Stimulated activated CD8-positive, alpha-beta memory T cell treated with anti-CD3 and anti-CD28 coated beads, Interleukin-2, amount 100 ng/mL, for 1 hour (primary cell): ENCODE measurements at places on chromosomes 1 and 21.
A peak's percentile ranks its signal among the peaks of the same experiment; 100 is the strongest.

DNA sequence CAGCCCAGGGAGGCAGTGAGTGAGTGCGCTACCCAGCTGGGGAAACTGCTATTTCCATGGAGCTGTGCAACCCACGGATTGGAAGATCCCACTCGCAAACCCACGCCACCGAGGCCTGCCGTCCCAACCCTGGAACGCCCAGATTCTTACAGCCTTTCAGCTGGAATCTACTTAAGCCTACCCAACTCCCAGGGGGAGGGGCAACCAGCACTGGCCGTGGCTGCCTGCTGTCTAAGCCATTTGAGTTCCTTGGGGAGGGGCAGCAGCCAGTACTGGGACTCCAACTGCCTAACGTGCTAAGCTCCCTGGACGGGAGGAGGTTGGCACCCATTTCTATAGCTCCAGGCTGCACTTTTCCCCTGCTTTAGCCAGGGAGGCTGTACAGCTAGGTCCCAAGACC is 27.1 kb upstream of the ZNF669 start:
- DNase-seq, result no peak

DNA sequence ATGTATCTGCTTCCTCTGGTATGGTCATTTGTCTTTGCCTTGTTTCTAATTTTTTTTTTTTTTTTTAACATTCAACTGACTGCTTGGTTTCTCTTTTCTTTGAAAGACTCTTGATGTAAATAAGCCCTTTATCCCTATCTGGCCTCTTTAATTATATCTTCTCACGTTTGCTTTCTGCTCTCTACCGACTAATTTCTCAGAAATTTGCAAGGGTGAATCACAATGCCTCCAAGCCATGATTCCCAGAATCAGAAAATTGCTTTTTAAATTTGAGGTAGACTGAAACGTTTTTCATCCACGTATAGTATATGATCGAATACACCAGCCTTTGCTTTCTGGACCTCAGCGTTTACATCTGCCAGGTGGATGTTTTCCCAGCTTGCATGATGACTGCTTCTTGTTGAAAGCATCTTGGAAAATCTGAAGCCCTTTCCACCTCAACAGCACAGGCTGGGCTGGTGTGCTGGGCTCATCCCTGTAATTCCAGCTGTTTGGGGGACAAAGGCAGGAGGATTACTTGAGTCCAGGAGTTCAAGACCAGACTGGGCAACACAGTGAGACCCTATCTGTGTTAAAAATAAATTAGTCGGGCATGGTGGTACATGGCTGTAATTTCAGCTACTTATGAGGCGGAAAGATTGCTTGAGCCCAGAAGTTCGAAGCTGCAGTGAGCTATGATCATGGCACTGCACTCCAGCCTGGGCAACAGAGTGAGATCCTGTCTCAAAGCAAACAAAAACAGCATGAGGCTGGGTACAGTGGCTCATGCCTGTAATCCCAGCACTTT is 35.0 kb upstream of the GPR137B start:
- DNase-seq, result no peak

DNA sequence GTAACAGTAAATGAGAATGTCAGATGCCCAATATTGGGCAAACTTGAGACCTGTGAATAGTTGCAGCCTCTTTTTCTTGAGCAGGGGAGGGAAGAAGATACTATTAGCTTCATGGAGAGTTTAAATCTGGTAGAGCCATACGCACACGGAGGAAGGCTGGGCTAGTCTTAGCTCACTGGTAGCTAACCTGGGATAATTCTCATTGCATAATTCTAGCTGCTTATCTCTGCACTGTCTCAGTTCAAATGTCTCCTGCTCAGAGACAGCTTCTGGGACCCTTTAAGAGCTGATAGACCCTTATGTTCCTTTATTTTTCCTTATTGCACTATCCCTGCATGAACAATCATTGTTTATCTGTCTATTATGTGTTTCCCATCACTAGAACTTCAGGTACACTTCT is 8.4 kb downstream of the C1orf87 start:
- DNase-seq, result no peak

- no peak for DNase-seq
Observed at GRCh38 chr1:9416506-9416905, 122.8 kb upstream of the SLC25A33 start.

GRCh38 chr1:20521960-20522861 is 14.3 kb upstream of the MUL1 start:
- peak; percentile 14 for DNase-seq

GRCh38 chr1:55095095-55095494 is 55.7 kb downstream of the PCSK9 start:
- DNase-seq, result no peak

DNA sequence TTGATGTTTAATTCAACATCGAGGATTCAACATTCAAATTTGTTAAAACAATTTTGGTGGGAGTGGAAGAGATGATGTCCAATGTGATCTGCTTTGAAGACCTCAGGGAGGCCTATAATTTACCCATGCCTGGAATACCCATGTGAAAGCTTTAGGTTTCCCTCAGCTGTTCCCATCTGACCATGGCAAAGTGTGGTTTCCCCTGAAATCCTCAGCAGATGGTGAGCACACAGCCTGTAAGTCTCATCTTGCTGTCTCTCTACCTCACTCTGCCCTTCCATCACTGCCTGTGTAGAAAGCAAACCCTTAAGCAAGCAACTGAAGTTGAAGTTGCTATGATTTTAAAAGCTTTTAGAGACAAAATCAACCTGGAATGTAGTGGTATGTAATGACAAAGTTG is 80.1 kb upstream of the ATF3 start:
- DNase-seq, result no peak

- DNase-seq, result no peak
Observed at GRCh38 chr1:62247391-62248168, 52.9 kb downstream of the L1TD1 start.

GRCh38 chr1:221576268-221576667 is 165.6 kb downstream of the DUSP10 start:
- DNase-seq, result no peak

- DNase-seq, result no peak
Observed at GRCh38 chr21:38970765-38971164, 165.0 kb downstream of the ETS2 start.

DNA sequence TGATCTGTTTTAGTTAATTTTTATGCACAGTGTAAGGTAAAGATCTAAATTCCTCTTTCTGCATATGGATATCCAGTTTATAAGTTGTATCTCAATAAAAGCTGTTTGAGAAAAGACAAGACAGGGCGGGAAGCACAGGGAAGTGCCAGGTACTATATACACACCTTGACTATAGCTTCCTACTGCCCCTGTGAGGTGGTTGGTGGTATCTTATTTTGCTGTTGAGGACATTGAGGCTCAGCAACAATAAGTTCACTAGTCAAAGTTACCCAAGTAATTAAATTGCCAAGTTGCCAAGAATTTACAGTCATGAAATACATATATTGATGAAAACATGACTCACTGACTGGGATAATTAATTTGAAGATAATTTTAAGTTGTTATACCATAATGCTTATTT is 109.1 kb downstream of the CD247 start:
- DNase-seq, result no peak

DNA sequence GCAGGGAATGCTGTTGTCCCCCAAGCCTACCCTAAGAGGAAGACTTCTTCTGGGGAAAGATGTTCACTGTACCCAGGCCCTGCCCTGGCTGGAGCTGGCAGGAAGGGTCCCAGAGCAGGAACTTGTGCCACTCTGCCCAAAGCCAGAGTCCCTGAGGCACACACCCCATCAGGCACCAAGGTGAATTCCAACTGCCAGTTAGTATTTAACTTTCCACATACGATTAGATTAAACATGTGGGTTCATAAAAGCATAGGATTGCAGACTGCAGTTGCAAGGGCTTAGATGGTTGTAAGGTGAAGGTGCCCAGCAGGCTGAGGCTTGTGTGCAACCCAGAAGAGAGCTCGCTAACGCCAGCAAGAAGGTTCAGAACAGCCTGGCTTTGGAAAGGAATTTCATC is at the start of gene KCNE2:
Gene KCNE2, plus strand, starts transcription at position 274 of the 400 bp plus-strand sequence. CDS start 6,473 bp downstream, outside the sequence.
- no peak for DNase-seq

GRCh38 chr21:31489726-31490125 is 145.7 kb upstream of the TIAM1 start:
- no peak for DNase-seq

- DNase-seq, result no peak
Observed at GRCh38 chr1:238778113-238778512, 608.3 kb upstream of the CHRM3 start.

DNA sequence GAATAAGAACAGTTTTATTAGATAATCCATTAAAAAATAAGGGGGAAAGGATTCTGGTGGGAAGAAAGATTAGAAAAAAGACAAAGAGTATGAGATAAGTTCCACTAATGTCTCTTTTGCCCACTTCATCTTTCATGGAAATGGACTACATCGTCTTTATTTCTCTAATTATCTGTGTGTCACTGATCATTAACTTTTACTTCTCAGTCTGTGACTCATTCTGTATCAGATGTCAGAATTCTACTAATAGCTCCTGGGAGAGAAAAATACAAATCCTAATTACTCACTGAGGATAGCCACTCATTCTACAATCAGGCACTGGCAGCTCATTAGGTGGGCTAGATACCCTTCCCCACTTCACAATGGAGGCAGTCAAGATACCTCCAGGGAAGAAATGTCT is 41.7 kb downstream of the ILDR2 start:
- no peak for DNase-seq

DNA sequence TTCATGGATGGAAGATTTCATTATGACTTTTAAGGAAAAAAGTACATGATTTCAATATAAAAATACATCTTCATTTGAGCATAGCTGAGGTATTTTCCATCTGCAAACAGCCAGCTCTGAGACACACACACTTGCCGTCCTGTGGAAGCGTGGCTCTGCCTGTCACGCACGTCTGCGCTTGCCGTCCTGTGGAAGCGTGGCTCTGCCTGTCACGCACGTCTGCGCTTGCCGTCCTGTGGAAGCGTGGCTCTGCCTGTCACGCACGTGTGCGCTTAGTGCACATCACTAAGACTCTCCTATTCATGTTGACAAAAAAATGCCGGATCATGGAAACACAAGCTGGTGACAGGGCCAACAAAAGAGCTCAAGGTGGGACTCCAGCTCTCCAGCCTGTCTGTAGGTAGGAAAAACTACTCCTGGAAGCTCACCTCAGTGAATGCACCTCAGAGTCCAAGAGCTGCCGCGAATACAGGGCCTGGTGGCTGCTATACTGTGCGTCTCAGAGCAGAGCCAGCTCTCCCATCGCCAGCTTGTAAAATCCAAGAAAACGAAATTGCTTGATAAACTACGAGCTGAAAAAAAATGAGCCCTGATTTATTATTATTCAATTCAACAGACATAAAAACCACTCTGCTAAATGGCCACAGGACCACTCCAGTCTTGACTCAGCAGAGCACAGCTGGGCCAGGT is 69.3 kb downstream of the SLC37A1 start:
- DNase-seq, result no peak

DNA sequence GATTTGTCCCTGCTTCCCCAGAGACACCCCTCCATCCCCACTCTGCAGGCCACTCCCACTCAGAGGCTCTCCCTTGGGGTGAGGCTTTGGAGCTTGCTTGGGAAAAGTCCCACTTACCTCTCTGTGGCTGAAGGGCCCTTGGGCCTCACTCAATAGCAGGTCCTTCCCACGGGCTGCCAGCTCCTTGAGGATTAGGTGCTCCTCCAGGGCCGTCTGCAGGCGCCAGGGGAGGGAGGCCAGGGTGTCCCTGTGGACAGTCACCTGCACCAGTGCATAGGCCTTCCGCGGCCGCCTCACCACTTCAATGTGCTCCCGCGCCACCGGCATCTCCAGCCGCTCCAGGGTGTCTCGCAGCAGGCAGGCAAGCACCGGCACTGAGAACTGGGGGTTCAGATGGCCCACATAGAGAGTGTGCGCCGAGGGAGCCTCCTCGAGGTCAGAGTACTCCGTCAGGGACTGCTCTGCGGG is 1.4 kb downstream of the SLFNL1 start:
- no peak for DNase-seq

DNA sequence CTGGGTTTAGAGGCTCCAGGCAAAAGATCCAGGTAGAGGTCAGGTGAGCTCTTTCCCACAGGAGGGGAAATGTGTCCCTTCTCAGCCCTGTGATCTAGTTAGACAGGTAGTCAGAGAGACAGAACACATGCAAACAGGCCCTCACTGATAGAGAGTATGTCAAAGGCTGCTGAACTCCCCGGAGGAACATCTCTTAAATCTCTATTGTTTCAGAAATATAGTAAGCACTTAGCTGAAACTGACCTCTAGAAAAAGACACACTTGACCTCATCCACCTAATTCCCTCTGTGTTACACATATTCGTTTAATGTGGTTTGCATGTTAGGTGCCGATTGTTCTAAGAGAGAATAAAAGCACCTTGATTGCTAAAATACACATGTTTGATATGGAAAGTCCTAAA is 23.3 kb downstream of the SUSD4 start:
- no peak for DNase-seq

GRCh38 chr1:206685769-206686477 is 1.2 kb downstream of the MAPKAPK2 start:
- peak; percentile 18 for DNase-seq

DNA sequence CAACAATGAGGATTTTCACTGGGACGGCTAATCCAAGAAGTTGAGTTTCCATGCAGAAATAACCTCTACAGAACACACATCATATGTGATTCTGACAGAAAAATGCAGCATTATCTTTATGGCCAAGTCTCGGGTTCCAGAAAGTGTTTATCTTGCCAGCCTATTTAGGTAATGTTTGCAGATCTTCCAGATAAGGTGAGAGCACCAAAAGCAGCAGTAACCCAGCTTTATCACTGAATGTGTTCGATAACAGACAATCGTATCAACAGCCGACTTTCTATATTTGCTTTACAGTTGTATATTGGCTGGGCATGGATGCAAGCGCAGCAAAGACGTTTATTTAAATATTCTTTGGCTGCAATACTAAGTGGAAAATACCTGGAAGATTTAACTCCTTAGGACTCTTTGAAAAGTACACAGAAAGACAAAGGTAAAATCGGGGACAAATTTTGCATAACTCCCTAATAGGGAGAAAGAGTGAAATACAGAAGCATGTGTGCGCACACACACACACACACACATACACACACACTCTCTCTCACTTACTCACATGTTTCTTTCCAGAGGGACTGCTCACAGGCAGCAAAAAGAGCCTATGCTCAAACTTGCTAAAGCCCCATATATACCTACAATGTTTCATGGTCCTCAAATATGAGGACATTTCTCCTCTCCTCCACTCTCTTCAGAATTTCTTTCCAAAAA is 3.0 kb upstream of the CTSK start:
- no peak for DNase-seq

- no peak for DNase-seq
Observed at GRCh38 chr1:1517973-1518620, 6.1 kb downstream of the ATAD3A start.

GRCh38 chr21:32604464-32604863 is 7.7 kb downstream of the CFAP298 start:
- no peak for DNase-seq

DNA sequence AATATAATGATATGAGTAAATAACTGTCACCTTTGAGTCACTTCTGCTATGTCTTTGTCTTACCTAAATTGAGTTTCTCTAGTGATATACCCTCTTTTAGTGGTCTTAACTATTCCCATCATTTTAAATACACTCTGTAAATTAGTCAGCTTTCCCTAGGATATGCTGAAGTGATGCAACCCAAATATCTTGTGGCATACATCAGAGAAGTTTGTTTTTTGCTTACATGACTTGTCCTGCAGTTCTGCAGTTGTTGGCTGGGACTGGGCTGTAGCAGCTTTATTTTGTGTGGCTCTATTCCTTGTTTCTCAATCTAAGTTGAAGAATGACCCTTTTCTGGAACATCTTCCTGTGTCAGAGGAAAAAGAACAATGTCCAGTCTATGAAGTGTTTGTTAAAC is 76.4 kb downstream of the TTC3 start:
- no peak for DNase-seq
